ENCODE measurements at places on chromosomes 12 and 14.

DNA sequence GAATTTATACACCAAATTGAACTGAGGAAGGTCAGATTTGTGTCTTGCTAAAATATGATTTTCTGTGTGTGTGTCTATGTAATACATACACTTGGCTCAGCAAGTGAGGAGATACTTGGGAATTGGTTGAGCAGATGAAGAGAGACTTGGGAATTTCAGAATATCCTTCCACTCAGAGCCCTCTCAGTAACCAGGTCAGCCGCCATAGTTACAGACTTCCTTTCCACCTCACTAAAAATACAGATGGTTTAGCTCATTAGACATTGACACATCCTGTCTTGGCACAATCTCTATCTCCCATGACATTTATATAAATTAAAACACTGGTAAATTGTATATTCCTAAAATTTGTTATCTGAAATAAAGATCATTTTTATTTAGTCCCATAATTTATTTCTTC is 15.9 kb downstream of the PIK3C2G start:
- no peak for DNase-seq

DNA sequence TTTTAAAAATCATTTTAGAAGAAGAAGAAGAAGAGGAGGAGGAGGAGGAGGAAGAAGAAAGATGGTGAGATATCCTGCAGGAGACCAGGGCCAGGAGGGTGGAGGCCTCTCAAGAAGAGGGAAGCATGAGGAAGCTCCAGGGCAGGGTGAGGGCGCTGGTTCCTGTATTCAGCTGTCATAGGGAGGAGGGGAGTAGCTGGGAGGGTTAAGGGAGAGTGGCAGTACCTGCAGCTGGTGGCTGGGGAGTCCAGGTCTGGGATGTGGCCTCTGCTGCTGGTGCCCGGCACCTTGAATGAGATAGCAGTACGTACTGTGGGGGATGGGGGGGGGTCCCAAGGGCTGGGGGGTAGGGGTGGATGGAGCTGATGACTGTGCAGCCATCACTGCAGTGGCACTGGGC is 9.8 kb downstream of the RBP5 start:
- no peak for DNase-seq

- DNase-seq, result no peak
Measured at GRCh38 chr14:20343862-20344220, 406 bp downstream of the PARP2 start.

- DNase-seq, result no peak
Measured at GRCh38 chr12:55933799-55934742, 3.1 kb downstream of the DGKA start.

- no peak for DNase-seq
Measured at GRCh38 chr12:25986180-25986579, 27.7 kb downstream of the RASSF8 start.

- no peak for DNase-seq
Measured at GRCh38 chr12:103546959-103547358, 40.1 kb upstream of the STAB2 start.

DNA sequence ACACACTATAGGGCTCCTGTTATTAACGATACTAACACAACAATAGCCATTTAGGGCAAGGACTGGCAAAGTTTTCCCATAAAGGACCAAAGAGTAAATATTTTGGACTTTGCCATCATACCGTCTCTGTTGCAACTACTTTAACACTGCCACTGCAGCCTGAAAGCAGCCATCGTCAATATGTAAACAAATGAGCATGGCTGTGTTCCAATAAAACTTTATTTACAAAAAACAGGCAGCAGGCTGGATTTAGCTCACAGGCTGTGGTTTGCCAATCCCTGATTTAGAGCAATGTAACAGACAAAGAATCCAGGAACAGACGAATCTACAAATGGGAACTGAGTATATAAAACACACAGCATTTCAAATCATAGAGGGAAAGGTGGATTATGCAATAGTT is 84.1 kb downstream of the FRMD6 start:
- no peak for DNase-seq

GRCh38 chr12:47741340-47741703 is 16.0 kb upstream of the ENDOU start:
- peak; percentile 45 for DNase-seq

GRCh38 chr12:29486972-29487371 is 10.5 kb downstream of the OVCH1 start:
- DNase-seq, result no peak

- no peak for DNase-seq
Measured at GRCh38 chr12:20863056-20863455, 52.6 kb downstream of the SLCO1B3 start.

GRCh38 chr14:104656014-104656714 is 33.3 kb upstream of the INF2 start:
- DNase-seq, result no peak
